ENCODE measurements at places on chromosomes 4 and X.

DNA sequence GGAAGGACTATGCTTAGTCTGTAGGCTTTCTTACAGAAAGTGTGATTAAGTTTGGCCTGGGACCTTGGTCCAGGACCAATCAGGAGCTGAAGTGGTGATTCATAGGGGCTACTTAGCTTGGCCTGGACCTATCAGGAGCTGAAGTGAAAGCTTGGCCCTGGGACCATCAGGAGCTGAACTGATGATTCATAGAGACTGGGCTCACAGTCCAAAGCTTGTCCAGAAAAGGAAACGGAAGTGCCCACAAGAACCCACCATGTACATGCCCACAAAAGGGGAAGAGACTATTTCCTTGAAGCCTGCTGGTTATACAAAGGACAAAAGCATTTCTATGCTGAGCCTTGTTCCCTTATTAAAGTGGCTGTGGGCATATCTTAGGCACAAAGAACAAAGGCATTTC, 12.6 kb downstream of the TENT5D start:
- no peak for DNase-seq

DNA sequence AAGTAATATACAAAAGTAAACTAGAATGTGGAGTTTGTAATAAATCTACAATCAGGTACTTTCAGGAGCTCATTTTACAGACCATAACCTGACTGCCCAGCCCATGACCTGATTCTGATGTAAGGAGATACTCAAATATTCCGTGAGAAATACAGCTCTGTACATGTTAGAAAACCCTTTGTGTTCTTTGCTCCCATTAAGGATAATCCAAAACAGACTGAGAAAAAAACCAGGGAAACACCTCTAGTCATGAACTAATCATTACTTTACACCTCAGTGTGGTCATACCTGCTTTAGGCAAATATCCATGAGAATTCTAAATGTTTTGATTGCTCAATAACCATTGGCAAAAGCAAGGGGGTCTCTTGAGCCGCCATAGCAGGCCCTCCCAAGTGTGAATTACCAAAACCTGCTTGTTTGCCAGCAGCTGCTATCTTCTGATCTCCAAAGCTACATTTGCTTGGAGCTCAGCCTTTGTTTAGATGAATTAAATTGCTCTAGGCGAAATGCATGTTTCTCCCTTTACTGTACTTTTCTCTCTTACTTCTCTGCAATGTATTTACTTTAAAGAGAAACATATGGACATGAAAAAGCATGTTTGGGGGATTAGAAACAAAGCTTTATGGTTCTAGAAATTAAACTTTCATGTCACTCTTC, 79.1 kb downstream of the ANKRD50 start:
- no peak for DNase-seq

DNA sequence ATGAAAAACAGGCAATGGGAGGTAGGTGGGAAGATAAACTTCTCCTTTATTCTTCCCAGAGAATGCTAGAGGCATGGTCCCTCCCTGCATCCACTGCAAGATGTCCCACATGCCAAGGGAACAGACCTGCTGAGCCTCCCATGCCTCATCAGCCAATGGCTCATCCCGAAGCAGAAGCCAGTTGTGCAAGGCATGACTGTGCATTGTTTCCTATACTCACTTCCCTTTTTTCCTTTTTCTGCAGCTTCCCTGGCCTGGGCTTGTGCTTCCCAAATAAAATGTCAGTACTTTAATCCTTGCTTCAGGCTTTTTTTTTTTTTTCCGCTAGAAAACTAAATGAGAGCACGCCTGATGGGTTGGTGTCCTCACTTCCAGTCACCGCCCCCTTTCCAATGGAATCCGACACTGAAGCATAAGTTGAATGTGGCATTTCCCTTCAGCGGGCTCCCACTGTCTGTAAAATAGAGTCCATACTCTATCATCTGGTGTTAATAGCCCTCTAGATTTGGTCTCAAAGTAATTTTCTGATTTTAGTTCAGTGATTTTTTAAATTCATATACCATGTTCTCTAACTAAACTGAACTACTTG, 239.0 kb upstream of the JADE1 start:
- DNase-seq = no peak

GRCh38 chr4:110869862-110870572, 247.1 kb upstream of the PITX2 start:
- no peak for DNase-seq

DNA sequence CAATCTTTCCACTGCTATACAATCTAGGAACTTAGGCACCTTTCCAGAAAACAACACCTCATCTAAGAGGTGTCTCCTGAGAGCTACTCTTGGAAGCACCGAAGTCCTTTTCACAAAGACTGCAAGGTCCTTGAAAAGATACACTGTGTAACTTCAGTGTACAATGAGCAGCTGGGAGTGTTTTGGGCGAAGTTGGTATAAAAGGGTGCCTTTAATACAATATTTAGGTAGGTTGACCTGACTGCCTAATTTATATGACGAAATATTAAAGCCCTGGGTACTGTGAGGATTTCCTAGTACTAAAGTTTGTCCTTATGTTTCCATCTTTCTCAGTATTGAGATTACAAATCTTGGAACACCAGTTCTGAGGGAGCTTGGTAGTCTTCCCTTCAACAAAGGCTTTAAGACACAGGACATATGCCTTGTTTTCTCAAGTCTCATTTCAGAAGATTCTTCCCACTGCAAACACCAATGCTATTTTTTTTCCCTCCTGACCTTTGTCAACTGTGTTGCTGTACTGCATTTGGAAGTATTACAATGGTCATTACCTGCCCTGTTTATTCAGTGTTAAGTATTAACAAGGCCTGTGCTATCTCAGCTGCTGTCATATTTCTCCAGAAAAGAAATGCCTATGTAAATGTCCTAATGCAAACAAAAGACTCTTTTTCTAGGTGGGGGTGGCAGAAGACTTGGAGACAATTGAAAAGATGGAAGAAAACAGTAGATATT, 134.2 kb downstream of the MAML3 start:
- DNase-seq = no peak
